MG63 (cell line): ENCODE measurements at places on chromosomes 7 and 10. TPM values are rescaled to one million over a fixed set of nuclear protein-coding genes. Genes with fewer than 3 reads are reported as not detected.

FZD8 gene
- total RNA-seq, result 0.74 and 3.0 TPM in 2 replicates

GRCh38 chr10:76175533-76176165 is 744.2 kb downstream of the LRMDA start:
- DNase-seq, result no peak

ATOH7 gene
- not detected in 2 replicates for total RNA-seq

DNA sequence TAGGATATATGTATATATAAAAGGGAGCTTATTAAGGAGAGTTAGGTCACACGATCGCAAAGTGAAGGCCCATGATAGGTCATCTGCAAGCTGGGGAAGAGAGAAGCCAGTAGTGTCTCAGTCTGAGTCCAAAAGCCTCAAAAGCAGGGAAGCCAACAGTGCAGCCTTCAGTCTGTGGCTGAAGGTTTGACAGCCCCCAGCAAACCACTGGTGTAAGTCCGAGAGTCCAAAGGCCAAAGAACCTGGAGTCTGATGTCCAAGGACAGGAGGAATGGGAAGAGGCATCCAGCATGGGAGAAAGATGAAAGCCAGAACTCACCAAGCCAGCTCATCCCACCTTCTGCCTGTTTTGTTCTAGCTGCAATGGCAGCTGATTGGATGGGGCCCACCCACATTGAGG is 88.9 kb upstream of the TBX20 start:
- DNase-seq, result no peak

DNA sequence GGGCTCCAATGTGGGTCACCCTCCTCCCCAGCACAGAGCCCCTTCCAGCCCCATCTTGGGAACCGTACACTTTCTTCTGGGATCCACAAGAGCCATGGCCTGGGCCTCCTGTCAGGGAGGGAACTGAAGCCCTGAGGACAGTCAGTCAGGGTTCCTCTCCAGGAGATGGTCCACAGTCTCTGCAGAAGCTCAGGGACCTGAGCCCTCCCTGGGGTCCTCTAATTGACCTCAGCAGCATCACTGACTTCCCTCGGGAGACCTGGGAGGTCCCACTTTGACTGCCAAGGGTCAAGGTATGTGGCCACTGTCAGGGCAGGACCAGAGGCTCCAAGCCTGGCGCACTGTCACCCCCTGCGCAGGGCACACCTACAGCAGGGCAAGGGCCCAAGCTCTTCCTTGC is 32.3 kb downstream of the NOD1 start:
- DNase-seq, result no peak

GRCh38 chr7:141012696-141013344 is 1.9 kb downstream of the MRPS33 start:
- DNase-seq, result no peak

BLNK gene
- not detected in 2 replicates for total RNA-seq

LRRC17 gene
- total RNA-seq, result 0.13 TPM in 1 of 2 replicates, not detected in the other

DNA sequence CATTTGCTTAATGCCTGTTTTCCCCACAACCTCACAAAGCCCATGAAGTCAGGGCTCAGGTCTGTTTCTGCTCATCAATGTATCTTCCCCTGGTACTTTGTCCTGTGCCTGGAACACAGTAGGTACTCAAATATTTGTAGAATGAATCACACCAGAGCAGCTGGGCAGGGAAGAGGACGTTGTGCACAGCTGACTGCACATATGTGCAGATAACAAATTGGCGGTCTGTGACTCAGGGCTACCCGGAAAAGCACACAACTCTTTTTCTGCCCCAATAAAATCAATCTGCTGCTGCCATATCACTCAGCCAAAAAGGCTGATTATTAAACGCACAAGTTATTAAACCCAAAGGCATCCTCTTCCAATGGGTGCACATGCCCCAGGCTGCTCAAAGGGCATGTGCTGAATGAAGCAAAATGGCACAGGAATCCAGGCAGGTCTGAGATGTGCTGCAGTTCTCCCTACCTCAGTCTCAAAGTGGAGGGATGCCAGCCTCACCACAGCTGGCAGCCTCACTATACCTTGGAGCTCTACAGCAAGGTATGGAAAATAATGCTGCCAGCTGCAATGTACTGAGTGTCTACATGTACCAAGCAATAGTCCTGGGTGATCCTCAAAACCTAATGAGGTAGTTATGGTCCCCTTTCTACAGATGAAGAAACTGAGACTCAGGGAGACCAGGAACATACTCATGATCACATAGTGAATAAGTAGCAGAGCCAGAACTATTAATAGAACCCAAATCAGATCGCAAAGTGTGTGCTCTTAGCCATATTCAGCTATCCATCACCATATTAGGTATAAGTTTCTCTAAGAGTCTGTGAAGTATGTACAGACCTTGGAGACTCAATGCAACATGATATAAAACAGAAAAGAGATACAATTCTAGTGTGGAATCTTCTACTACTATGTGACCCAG is 43.4 kb downstream of the SORBS1 start:
- peak; percentile 10 for DNase-seq

DNA sequence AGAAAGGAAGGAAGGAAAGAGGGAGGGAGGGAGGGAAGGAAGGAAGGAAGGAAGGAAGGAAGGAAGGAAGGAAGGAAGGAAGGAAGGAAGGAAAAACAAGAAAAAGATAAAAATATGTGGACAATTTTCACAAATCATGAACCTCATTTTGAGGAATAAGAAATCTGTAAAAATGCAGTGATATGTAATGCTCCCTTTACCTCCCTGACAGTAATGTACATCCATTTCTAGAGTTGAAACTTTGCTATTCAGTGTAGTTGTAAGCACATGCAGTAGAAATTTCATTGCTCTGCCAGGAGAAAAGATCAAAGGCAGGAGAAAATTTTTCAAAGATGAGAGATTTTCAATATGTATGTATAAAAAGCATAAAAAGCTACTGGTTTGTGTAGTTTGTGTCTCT is 189.5 kb upstream of the MYO3A start:
- DNase-seq, result no peak

GRCh38 chr10:7102084-7102483 is 308.8 kb downstream of the SFMBT2 start:
- no peak for DNase-seq

DNA sequence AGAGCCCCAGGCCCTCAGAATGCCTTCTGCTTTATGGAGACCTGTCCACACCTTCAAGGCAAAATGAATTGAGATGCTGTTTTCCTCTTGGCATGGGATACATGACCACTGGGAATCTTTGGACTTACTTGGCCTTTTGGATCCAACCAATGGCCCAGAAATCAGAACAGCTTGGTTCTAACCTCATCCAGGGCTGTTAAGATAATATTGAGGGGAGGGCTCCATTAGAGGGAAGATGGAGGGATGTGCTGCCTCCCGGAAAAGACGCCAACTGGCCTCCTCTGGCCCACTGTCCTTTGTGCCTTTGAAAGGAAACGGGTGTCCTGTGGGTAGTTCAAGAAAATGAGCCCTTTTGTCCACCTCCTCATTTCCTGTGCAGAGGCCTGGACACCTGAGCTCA is 530.9 kb downstream of the KCNMA1 start:
- DNase-seq, result no peak

DNA sequence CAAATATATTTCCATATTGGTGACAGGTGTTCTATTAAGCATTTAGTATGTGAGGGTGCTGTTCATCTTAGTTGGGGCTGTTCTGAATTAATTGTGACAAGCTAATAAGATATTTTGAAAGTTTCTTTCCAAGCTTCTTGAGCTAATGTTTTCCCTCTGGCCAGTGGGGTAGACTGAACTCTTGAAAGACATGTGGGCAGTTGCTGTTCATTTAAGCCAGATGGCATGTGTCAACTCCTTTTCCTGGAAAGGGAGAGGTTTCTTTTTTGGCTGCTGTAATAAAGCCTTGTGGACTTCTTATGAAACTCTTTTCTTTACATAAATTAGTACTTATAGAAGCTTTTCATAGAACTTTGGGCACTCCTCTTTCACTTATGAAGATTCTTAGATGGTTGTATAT is 21.7 kb downstream of the RAB18 start:
- peak; percentile 12 for DNase-seq

DUS4L gene
- 1.7 and 1.8 TPM in 2 replicates for total RNA-seq

LIPF gene
- total RNA-seq, result not detected in 2 replicates
